ENCODE measurements at places on chromosomes 6 and 20.

DNA sequence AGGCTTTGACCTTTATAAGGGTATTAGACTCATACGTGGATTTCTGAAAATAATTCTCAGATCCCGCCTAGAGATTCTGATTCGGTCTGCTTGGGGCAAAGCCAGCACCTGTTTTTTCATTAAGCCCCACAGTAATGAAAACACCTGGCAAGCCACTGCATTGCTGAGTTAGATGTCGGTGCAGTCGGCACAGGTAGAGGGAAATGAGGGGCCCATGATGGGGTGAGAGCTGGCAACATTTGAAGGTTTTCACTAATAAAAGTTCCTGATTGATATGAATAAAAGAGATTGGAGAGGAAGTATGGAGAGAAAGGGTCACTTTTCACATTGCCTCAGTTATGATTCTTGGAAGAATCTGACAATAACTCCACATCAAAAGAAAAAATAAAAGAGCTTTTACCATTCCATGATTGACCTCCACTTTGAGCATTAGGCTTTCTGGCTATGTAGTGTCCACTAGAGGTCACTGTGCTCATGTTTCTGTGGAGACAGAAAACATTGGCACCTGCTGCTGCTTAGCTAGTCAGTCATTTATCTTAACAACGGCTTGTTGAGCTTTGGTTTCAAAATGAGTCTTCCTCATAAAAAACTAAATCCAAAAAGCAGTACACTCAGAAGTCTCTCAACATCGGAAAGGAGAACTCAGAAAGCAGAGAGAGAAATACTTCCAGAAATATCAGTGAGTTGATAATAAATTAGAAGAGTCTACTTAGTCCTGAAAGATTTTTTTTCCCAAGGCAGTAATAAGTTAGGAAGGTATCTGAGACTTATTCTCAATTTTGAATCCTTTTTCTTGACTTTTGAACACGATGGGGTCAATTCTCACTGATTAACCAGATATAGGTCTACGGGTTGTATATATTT, 53.3 kb upstream of the KLHL31 start:
- no peak for DNase-seq

DNA sequence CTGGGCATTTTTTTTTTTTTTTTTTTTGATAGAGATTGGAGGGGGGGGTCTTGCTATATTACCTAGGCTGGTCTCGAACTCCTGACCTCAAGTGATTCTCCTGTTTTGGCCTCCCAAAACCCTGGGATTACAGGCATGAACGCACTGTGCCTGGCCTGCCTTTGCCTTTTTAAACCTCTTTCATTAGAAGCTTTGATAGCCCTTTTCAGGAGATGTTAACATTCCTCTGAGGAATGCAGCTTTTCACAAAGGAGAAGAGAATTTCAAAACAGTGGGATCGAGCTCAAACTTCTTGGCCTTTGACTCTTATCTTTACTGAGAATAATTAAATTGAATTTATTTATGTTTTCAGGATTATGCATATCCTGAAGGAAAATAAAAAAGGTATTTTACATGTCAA, 31.3 kb downstream of the SLC26A8 start:
- no peak for DNase-seq

- DNase-seq: no peak
Observed at GRCh38 chr6:66662721-66663507, 955.9 kb upstream of the EYS start.

GRCh38 chr6:19665613-19665909, 171.6 kb upstream of the ID4 start:
- DNase-seq: no peak

- DNase-seq: no peak
Observed at GRCh38 chr20:37378785-37379598, 33.1 kb downstream of the SRC start.

- DNase-seq: no peak
Observed at GRCh38 chr20:46799781-46800408, 90.4 kb downstream of the SLC2A10 start.

DNA sequence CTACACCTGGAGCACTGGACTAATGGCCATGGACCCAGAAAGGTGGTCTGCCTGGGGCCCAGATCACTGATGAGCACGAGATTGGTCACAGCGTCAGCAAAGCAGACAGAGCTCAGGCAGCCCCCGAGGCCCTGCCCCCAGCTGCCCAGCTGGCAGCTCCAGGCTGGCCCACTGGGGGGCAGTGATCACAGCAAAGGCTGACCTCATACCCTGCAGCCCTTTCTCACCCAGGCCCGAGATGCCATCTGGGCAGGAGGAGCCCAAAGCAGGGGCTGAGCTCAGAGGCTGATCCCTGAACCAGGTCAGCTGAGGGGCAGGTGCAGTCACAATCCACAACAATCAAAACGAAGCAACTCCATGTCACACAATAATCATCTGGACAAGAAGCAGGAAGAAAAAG, 4.1 kb downstream of the MAP1LC3A start:
- DNase-seq: no peak

- DNase-seq: no peak
Observed at GRCh38 chr20:14445902-14446301, 108.5 kb upstream of the FLRT3 start.

DNA sequence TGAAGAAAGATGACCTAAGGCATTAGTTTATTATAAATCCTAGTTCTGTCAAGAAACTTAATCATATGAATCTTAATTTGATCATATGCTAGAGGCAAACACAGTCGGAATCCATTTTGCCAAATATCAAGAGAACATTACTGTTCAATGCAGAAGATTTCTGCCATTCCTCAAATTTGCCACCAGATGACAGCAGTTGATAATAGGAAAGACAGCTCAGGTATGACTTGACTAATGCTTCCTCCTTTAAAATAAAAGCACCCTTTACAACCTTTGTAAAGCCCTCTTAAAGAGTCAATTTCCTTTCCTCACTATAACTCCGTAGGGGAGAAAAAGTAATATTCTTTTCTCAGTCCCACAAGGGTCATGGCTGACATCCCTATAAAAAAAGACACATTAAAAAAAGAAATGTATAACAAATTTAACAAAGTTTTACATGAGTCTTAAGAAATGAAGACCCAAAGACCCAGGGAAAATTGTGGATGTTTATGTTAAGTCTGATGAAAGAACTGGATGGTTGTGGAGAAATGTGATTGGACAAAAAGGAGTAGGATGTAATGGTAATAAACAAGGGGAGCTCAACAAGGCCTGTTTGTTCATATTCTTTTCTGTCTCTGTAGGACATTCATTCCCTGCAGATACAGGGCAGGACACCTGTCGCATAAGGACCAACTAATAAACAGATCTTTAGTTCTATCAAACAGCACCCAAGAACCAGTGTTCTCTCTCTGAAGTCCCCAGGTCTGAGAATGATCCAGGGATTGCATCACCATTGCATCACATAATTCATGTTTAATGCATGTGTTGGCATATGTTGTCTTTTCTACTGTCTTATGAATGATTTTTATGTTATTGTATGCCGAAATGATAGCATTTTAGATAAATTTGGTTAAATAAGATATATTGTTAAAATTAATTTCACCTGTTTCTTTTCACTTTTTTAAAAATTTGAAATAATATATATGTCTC, 23.0 kb upstream of the IL17A start:
- no peak for DNase-seq

DNA sequence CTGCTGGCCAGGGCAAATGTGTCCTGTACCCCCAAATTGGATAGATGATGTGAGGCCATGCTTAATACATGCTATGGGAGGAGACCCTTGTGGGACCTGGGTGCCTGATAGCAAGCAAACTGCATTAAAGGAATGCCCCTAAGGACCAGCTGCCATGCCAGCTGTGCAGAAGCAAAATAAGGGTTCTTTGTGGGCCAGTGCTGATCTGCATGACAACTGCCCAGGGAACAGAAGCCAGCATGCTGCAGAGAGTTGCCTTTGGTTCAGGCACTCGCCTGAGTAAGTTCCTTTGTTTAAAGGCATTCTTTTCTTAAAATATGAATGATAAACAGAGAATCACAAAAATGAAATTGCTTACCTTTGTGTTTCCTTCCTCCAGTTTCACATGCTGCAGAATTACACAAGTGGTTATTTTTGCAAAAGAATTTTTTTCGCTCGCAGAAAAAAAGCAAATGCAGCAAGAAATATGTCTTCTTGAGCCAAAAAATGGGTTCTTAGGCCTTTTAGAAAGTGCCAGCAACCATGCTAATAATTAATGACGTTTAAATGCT, 6.9 kb upstream of the SYNDIG1 start:
- DNase-seq: no peak

- no peak for DNase-seq
Observed at GRCh38 chr6:98380589-98380988, 453.8 kb upstream of the POU3F2 start.

Data from stimulated activated CD4-positive, alpha-beta T cell treated with anti-CD3 and anti-CD28 coated beads, Interleukin-2, amount 100 ng/mL, for 24 hours (primary cell).